ENCODE measurements at places on chromosomes 7 and 10.

GRCh38 chr7:129144834-129145668 is 544 bp downstream of the TSPAN33 start:
- DNase-seq: no peak

DNA sequence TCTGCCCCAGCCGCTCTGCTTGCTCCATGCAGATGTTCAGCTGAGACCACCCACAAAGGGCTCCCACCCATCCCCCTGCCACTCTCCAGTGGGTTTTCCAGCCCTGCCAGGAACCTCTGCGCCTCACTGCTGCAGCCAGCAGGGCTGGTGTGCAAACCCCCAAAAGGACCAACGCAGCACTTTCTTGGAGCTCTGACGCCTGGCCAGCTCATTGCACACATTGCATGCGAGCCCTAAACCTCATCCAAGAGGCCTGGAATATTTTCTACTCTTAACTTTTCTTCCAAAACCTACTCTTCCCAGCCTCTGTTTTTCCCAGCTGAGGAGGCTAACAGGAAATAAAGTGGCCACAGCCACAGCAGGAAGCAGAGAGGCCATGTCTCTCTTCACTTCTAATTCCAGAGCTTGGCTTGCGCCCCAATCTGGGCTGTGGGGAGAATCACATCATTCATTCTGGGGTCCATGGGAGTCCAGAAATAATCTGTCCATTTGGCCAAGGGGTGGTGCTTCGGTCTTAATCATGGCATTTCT is 4.6 kb upstream of the FAM170B start:
- DNase-seq: no peak

- DNase-seq: no peak
Measured at GRCh38 chr7:108581655-108582491, 12.2 kb downstream of the DNAJB9 start.

DNA sequence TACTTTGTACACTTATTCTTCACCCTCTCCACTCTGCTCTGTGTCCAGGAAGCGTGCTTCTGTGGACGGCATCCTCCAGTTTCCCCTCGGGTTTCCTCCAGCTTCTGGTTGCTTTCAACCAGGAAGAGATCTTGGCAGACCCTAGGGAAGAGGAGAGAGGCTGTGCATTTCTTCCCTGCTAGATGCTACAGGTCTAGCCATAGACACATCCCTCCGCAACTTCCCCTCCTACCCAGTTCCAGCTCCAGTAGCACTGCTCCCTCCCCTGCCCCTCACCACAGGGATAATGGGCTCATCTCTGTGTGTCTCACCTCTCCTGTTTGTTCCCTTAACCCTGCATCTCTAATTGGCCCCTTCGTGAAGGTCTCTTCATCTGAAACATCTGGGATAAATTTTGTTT is 16.3 kb downstream of the TLL2 start:
- no peak for DNase-seq

DNA sequence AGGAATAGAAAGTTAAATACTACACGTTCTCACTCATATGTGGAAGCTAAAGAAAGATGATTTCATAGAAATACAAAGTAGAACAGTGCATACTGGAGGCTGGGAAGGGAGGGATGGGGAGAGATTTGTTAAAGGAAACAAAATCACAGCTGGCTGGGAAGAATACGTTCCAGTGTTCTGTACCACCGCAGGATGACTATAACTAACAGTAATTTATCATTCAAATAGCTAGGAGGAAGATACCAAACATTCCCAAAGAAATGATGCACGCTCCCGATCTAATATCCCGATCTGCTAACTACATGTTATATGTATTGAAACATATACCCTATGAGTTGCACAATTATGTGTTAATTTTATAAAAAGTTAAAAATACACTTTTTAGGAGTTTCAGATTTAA is 162.3 kb downstream of the ZMYND11 start:
- no peak for DNase-seq

- no peak for DNase-seq
Measured at GRCh38 chr10:123952099-123952498, 60.5 kb upstream of the CPXM2 start.

GRCh38 chr7:100575746-100576383 is 2.2 kb upstream of the SAP25 start:
- no peak for DNase-seq

GRCh38 chr7:85033263-85033662 is 153.6 kb downstream of the SEMA3D start:
- no peak for DNase-seq

- DNase-seq: no peak
Measured at GRCh38 chr7:157715071-157715937, 378.5 kb downstream of the DNAJB6 start.

GRCh38 chr10:15209827-15210509 is 41.5 kb upstream of the NMT2 start:
- peak; percentile 81 for DNase-seq

- peak; percentile 66 for DNase-seq
Measured at GRCh38 chr10:22325272-22326144, 4.6 kb downstream of the BMI1 start.

All from activated CD4-positive, alpha-beta T cell treated with anti-CD3 and anti-CD28 coated beads, Interleukin-2, Interleukin-4, amounts not matched to agents 100 ng/mL and 50 ng/mL, durations not matched to agents 16 hours and 8 hours (primary cell).